GM04504 (cell line): ENCODE measurements at places on chromosomes 5 and 9.

DNA sequence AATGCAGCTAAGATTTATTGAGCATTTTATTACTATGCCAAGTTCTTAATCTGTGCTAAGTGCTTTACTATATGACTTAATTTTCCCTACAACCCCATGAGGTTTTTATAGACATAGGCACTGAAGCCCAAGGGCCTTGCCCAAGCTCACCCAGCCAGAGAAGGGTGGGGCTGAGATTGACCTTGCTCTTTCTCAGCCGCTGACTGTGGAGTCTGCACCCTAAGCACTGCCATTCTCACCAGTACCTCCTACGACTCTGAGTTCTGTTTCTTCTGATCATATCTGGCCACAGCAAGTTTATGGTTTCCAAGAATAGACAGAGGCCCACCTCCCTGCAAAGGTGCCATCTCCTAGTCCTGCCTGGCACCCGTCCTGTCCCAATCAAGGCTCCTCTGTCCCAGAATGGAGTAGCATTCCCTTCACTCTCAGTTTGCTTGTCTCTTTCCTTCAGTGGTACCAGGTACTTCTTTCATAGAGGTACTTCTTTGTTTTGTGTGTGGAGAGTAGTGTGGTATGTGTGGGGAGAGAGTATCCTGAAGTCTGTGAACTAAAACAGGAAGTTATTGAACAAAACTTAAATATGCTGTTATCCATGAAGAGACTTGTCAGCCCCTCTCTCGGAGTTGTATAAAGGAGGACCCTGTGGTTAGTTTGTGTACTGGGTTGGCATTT, 42.6 kb downstream of the CSF1R start:
- DNase-seq = no peak

DNA sequence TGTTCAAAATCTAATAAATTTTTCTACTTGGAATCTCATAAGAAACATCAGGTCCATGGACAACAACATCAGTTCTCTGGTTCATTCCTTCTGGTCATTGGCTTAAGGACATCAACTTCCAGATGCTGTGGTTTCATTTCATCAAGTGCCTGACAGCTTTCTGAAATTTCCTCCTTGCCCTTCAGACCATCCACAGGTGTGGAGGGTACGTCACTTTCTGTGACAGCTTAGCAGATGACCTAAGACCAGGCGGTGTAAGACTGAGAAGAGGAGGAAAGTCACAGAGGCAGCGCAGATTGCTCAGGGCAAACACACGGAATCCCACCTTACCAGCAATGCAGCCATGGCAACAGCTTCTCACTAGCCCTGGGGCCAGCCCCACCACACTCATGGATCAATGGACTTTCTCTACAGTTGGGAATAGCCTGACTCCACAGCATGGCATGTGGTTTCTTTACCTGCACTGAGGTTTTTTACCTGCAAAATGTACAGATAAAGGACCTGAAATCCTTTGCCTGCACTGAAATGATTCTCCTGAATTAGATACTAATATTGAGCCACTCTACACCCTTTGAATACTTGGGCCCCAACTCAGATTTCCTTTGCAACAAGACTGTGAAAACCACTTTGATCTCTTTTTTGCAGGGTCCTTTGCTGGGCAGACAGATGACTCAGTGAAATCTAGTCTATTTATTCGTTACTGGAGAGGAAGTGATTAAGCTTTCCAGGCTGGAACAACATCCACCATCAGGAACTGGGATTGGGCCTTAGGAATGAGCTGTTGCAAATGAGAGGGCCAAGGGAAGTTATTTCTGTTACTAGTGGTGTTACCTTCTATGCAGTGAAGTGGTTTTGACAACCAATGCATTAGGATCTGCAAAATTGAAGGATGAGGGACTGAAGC, 26.9 kb downstream of the TICAM2 start:
- no peak for DNase-seq

- no peak for DNase-seq
Observed at GRCh38 chr5:87137283-87137682, 130.4 kb upstream of the RASA1 start.

- no peak for DNase-seq
Observed at GRCh38 chr5:38341056-38341455, 82.7 kb downstream of the EGFLAM start.

GRCh38 chr5:135829179-135829578, 5.3 kb upstream of the SLC25A48 start:
- DNase-seq = no peak

DNA sequence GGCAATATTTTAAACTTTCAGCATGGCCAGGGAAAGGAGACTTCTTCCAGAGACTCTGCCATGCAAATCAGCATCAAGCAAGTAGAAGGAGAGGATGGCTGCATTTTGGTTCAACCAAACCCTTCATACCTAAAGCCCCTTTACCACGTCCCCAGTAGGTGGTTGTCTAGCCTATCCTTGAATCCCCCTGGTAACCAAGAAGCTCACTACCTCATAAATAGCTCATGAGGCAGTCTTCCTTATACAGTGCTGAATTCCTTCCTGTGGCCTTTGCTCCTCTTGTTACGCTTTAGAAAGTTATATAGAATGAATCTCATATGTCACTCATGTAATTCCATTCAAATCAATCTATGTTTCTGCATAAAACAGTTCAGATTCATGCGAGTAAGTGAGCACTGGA, 289.5 kb upstream of the SLC30A5 start:
- DNase-seq = no peak

DNA sequence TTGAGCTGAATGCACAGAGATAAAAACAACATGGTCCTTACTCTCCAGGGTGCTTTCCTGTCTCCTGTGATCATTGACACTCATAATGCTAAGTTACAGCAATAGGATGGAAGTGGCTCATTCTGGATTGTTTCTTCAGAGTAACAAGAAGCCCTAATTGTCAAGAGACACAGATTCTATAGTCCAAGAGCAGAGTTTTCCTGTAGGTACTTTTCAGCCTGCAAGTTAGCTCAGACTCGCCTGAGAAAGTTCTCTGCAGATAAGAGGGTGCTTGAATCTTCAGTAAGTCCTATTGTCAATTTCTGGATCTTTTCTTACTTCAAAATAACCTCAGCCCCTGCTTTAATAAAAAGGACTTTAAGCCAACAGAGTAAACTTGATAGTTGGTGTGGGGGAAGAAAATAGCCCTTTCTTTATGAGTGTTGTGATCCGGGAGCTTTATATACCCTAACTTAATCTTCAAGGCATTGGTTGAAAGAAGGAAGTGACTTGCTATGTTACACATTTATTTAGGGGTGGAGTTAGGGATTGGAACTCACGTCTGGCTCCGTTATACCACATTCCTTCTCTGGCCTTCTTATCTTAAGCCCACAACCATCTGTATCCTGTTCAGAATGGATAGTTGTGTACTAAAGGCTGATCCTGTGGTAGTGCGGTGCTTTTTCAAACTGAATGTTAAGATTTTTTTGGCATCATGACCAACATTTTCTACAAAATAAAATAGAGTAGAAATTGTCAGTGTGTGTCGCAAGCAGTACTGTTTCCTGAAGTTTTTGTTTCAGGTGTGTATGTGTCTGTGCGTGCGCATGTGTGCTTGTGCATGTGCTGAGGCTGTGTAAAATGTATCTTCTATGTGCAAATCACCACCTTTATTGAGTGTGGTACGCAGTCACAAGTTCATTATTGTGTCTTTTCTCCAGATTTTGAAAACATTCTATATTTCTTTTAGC, 173.9 kb downstream of the WDR70 start:
- DNase-seq = no peak

DNA sequence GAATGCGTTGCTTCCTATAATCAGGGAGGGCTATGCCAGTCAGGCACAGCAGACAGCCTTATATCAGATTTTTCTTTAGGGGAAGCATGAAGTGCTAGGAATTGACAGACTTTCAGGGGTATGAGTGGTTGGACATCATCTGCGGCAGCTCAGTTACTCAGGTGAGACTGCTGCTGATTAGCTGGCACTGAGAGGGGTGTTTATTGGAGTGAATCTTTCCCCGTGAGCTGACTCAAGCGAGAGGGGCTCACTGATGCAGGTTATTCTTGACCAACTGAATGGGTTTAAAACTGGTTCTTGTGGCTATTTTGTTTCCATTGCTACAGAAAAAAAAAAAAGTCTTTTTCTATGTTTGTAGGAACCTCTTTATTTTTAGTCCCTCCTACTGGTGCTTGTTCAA, 46.2 kb upstream of the TNPO1 start:
- no peak for DNase-seq
